ENCODE measurements at places on chromosomes 5 and 9.

- DNase-seq, result no peak
Measured at GRCh38 chr9:89432986-89433530, 64.9 kb downstream of the SEMA4D start.

GRCh38 chr9:2086971-2087370 is 71.8 kb downstream of the SMARCA2 start:
- DNase-seq, result no peak

DNA sequence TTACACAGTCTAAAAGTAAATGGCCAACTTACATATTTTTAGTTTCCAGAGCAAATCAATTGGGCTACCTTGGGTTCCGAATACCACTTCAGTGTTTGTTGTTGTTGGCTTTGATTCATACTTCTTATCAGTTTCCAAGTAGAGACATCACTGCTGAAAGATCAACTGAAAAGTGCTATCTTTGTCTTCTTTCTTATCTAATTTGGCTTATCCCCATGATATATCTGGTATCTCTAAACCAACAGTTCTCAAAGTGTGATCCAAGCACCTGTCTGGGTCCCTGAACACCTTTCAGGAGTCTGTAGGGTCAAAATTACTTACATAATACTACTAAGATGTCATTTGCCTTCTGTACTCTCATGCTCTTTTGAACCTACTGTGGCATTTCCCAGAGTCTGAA is 200.0 kb downstream of the PARP8 start:
- no peak for DNase-seq

DNA sequence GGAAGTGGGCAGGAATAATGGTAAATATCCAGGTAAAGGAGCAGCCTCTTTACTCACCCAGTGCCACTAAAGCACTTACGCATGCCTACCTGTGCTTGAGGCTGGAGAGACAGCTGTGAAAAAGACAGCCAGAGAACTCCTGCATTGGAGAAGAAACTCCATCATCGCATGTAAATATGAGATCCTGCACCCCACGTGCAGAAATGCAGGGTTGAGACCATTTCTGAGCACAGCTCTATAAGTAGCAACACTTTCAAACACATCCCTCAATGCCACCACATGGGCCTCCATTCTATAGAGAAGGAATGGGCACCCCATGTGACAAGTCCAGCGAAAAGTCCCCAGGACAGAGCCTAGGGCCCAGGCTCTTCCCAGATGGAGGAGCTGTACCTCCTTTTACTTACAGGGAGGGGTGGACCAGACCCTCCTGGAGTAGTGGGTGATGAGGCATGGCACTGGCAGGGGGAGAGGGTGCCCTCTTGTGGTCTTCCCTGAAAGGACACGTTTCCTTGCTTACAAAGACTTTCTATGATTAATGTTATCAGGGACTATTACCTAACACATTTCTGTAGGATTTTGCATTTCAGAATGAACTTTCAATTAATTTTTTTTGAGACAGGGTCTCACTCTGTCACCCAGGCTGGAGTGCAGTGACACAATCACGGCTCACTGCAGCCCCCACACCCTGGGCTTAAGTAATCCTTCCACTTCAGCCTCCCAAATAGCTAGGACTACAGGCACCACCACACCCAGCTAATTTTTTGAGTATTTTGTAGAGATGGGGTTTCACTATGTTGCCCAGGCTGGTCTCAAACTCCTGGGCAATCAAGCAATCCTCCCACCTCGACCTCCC is 55.3 kb upstream of the IL17B start:
- peak; percentile 36 for DNase-seq

- DNase-seq, result no peak
Measured at GRCh38 chr5:151718153-151718552, 31.4 kb upstream of the SPARC start.

All from activated T-cell treated with anti-CD3 and anti-CD28 coated beads for 48 hours (primary cell).